ENCODE measurements at places on chromosomes 12 and 14. TPM values are rescaled to one million over a fixed set of nuclear protein-coding genes. Genes with fewer than 3 reads are reported as not detected.

- H3K36me3 ChIP-seq, result no peaks in the 10 kb centered on the region
- peak; percentile 13 for DNase-seq
- H3K4me1 ChIP-seq, result peaks cover 8% of the 10 kb centered on the region
- no peak overlapping the region for H3K27ac ChIP-seq
- no peaks in the 10 kb centered on the region for H3K27me3 ChIP-seq
- H3K4me3 ChIP-seq, result no peak overlapping the region
These were observed 13.9 kb downstream of the SLC25A29 start for GRCh38 chr14:100292301-100292775.

The ERBB3 gene
- total RNA-seq, result 29.0 TPM

DNA sequence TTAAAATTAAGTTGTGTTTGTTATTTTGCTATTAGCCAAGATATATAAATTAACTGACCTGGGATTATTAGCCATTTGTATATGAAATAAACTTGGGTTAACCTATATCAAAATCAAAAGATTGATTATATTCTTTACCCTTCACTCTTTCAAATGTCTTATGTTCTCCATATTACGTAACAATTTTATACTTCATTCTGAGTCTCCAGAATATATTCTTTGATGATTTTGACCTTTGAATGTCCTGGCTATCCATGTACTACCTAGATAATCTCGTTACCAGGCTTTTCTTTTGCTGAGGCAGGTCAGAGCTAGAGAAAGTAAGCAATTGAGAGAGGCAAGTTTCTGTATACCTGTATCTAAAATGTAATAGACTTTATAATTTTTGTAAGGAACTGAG, 3.6 kb downstream of the PPM1A start:
- H3K36me3 ChIP-seq, result no peaks in the 10 kb centered on the region
- no peak for DNase-seq
- no peak overlapping the region for H3K27ac ChIP-seq

The ZFYVE21 gene
- 95.9 TPM for total RNA-seq

Measured in uterus (tissue), 4 donors.